ENCODE measurements at places on chromosomes 5 and 9.

- no peak for DNase-seq
These were observed 26.8 kb upstream of the PAX5 start for GRCh38 chr9:37060833-37061232.

DNA sequence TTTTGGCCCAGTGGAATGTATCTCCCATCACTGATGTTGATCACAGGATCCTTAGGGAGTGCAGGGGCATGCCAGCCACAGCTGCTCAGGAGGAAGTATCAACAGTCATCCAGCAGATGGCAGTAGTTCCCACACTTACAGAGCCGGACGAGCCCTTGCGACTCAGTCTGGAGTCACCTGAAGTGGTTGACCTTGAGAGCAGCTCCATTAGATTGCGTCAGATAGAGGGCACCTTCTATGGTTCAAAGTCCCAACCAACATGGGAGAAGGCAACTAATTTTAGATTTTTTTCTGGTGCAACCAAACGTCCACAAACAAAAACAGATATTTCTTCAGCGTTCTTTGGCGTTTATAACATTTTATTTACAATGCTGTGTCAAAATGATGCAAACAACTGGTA lies 124.5 kb downstream of the EGFLAM start:
- DNase-seq = peak; percentile 41

DNA sequence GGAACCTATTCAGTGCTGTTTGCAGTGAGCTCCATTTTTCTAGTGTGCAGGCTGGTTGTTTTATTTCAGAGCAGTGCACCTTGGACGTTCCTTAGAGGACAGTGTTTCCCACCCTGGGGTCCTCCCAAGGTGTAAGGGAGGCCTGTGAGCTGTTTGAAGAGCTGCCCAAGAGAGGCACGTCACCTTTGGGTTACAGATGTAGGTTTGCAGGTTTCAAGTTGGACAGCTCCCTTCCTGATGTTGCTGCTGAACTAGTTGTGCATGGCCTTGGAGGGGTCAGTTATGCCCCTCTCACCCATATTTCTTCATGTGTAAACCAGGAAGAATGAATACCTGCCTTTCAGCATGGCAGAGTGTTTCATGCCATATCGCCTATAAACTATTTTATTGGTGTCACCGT lies 34.7 kb upstream of the POMT1 start:
- no peak for DNase-seq

DNA sequence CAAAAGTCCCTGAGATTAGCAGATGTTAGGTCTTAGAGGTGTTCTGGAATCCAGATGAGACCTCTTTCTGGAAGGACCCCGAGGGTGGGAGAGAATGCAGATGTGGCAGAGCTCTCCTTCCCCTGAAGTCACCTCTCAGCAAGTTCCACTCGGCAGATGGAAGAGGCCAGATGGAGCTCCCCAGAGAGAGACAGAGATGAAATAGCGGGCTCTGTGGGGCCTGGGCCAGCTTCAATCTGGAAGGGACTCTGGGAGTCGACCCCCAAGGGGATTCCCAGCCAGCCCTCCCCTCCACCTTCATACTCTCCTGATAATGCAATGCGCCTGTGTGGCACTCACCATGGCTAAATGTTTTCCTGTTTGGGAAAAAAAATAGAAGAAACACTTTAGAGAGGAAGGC lies 60.2 kb downstream of the WNK2 start:
- DNase-seq = no peak

DNA sequence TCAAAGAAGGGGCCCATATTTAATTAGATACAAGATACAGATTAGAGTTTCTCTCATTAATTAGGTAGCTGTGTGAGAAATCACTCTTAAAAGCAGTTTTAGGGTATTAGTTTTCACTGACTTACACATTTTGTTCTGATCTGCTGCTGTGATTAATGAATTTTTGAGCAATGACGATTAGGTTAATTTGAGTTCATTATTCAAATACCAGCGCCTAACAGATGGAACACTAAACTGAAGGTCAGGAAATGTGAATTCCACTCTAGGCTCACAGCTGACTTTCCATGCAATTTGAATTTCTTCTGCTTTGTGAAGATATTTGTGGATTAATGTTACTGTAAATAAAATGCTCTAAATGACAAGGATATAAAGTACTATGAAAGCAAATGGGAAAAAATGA lies 380.6 kb downstream of the ADGRV1 start:
- no peak for DNase-seq

DNA sequence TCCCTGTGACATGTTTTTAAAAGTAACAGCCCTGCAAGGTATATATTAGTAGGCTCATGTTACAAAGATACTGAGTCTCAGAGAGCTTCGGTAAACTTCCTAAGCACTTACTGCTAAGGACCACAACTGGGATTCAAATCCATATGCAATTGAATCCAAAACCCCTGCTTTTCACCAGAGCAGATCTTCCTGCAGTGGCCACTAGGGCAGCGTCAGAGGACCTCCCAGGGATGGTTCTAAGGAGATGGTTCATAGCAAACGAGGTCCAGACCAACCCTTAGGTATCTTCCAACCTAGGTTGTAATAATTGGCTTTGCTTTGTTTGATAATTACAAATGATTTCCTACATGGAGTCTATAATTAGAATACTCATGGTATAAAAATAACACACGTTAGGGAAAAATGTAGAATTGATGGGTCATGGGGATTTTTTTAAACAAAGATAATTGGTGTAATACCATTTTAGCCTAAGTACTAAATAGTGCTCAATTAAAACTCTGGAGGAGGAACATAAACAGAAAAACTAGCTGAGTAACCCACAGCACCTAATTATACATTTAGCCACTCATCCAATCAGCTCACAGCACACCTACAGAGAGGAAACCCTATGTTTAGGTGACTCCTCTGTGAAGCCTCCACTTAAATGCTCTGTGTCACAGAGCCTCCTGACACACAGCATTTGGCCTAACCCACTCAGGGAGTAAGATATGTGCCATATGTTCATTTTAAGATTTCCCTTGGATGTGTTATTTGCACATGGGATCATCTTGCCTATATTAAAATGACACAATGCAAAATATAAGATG lies 10.0 kb upstream of the CAST start:
- no peak for DNase-seq

GRCh38 chr9:70000469-70000868 lies 43.2 kb upstream of the MAMDC2 start:
- DNase-seq = no peak

All from stimulated activated CD4-positive, alpha-beta T cell treated with anti-CD3 and anti-CD28 coated beads, Interleukin-2, amount 100 ng/mL, for 48 hours (primary cell).